SIG-M5 (cell line): ENCODE measurements at places on chromosomes 11 and 22.

- no peak for DNase-seq
These were observed 1.8 kb downstream of the YWHAH start for GRCh38 chr22:31945971-31946680.

DNA sequence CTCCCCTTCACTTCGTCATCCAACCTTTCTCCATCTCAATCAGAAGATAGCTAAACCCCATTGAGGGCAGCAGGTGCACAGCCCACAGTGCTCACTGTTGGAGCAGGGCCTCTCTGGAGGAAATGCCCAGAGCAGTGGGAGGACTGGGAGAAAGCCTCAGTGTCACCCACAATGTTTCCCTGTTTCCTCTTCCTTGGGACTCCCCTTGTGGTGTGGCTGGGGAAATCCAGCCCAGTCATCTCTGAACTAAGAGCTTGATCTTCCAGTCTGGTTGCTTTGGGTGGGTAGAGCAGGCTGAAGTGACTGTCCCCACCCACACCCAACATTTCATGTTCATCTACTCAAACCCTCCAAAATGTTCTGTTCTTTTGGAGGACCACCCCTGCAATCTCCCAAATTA is 29.8 kb upstream of the EED start:
- no peak for DNase-seq

- no peak for DNase-seq
These were observed at the start of gene OAF for GRCh38 chr11:120210626-120211521. OAF (plus strand) TSS chr11:120211032; CDS start chr11:120211280, 248 bp downstream.

- DNase-seq, result no peak
These were observed 48.8 kb upstream of the TOP3B start for GRCh38 chr22:22031183-22031945.

DNA sequence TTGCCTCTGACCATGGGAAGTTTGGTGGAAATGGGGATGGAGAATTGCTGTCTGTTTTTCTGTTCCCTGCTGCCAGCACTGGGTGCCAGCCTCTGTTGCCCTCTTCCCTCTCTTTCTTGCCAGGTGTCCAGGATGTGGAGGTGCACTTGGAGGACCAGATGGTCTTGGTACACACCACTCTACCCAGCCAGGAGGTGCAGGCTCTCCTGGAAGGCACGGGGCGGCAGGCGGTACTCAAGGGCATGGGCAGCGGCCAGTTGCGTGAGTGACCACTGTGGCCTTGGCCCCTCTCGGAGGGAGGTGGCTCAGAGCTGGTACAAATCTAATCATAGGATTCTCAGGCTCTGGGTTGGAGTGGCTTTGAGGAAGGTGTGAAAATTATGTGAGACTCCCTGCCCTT is 6.0 kb downstream of the CCS start:
- no peak for DNase-seq

DNA sequence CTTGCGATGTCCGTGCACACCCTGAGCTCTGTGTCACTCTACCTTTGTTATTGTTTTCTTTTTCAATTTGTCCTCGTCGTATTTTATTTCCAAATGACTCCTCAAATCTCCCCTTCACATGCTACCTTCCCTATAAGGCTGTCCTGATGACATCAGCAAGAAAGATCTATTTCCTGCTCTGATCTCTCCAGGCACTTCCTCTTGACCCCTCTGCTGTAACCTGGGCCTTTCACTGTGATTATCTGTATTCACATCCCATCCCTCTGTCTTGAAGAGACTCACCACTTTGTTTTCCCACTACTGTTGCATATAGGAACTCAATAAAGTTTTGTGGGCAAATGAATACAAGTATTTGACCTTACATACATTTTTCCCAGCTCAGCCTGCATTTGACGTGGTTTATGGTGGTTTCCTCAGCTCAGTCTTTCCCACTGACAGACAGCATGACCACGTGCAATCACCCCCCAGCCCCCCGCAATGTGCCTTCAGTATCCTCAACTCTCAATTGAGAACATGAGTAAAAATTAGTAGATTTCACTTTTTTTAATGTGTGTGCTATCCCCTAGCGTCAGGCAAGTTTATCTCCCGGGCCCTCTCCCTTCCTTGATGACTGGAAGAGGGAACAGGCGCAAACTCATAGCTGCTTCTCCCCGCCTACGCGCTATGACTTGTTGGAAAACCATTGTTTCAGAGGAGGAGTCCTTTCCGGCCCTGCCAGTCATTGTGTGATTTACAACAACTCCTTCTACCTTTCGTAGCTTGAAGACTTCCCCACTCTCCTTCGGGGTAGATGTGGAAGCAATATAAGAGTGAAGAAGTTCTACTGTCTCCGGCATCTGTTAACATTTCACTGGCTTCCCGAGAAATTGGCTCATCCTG is 498.5 kb downstream of the NTM start:
- no peak for DNase-seq

DNA sequence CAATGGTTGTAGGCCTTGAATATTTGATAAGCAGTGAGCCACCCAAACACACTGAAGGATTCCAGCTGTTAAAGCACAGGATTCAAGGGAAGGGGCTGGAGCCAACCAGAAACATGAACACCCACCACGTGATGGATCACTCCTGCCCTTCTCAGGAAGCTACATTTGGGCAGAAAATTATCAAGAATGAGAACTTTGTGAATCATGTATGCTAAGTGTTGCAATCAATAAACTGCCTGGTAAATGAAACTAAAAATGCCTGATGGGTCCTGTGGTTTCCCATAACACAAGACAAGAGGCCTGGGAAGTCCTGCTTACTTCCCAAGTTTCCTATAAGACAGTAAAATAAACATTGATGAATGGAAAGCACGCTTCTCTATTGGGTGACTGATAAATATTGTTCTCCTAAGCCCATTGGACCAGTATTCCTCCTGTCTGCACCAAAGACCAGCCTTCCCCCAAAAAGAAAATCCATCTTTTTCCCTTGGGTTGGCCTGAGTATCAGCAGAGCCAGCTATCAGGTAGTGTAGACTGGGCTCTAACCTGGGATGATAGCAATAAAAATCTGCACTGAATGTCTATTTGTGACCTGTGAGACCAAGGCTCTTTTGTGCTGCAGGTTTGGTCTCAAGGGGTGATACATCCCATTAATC is 98.4 kb downstream of the CCDC83 start:
- no peak for DNase-seq
